CD4-positive, alpha-beta T cell (primary cell): ENCODE measurements at places on chromosomes 7 and 10. TPM values are rescaled to one million over a fixed set of nuclear protein-coding genes. Genes with fewer than 3 reads are reported as not detected.

The CALHM1 gene
- not detected for total RNA-seq

The SDK1 gene
- total RNA-seq, result 1.1 TPM

The HOXA6 gene
- not detected for total RNA-seq

The CAV1 gene
- not detected for total RNA-seq

The GPR37 gene
- not detected for total RNA-seq

The IFIT5 gene
- 25.2 TPM for total RNA-seq

GRCh38 chr7:34709771-34710170 lies 51.8 kb downstream of the NPSR1 start:
- DNase-seq, result no peak

GRCh38 chr10:69934768-69935167 lies 117.9 kb upstream of the MACROH2A2 start:
- no peak for DNase-seq

DNA sequence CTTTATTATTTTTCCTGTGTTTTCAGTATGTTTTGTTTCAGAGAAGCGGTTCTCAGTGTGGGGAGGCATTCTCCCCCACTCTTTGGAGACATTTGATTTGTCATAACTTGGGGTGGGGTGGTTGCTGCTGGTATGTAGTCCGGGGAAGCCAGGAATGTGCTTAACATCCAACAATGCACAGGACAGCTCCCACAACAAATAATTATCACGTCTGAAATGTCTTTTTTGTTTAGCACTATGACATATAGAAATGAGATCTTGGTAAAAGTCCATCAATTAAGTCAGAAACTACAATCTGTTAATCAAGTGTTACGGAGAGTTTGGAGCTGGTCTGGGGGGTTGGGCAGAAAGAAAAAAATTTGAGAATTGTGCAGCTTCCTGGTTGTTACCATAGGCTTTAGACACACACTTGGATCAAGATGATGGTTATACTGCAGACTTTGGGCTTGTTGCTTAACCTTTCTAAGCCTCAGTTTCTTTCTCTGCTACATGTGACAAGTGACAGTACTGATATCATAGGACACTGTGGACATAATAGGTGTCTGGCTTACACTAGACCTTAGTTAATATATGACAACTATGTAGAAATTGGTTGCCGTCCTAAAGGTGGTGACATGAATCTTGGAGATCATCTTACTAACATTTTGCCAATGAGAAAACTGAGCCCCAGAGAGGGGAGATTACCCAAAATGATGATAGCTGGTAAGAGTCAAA lies 113.7 kb downstream of the LRMDA start:
- DNase-seq, result no peak

GRCh38 chr7:1224086-1224716 lies 8.5 kb upstream of the UNCX start:
- DNase-seq, result no peak

GRCh38 chr10:122446668-122447423 lies 7.6 kb upstream of the ARMS2 start:
- no peak for DNase-seq

DNA sequence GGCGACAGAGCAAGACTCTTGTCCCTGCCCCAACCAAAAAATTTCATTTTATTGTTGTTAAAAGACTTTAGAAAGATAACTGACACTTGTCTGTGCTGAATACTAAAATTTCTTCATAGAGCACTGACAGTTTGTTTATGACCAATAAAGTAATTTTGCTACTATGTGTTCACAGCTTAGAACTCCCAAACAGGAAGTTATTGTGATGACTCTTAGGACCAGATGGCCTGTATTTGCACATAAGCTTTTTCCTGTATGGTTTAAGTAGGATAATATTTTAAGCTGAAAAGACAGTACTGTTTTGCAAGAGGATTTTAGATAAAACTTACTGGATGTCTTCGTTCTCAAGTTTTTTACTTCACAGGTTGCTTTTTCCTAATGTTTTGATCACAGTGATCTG lies 80.7 kb downstream of the MMRN2 start:
- DNase-seq, result no peak

GRCh38 chr10:28980264-28980663 lies 302.9 kb downstream of the BAMBI start:
- DNase-seq, result no peak

DNA sequence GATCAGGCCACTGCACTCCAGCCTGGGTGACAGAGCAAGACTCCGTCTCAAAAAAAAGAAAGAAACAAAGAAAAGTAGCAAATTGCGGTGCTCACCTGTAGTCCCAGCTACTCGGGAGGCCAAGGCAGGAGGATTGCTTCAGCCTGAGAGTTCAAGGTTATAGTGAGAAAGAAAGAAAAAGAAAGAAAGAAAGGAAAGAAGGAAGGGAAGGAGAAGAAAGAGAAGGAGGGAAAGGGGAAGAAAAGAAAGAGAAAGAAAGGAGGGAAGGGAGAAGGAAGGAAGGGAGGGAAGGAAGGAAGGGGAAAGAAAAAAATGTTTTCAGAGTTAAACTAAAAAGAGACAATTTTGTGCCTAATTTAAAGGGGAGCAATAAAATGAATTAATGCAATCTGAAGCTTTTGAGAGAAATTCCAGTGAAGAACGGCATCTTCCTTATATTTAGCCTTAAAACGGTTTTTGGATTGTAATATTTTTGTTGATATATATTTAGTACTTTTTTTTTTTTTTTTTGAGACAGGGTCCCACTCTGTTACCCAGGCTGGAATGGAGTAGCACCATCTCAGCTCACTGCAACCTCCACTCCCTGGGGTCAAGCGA lies 47.4 kb upstream of the RSBN1L start:
- no peak for DNase-seq

GRCh38 chr10:46239993-46240683 lies 46.7 kb upstream of the ANTXRL start:
- DNase-seq, result peak; percentile 22

DNA sequence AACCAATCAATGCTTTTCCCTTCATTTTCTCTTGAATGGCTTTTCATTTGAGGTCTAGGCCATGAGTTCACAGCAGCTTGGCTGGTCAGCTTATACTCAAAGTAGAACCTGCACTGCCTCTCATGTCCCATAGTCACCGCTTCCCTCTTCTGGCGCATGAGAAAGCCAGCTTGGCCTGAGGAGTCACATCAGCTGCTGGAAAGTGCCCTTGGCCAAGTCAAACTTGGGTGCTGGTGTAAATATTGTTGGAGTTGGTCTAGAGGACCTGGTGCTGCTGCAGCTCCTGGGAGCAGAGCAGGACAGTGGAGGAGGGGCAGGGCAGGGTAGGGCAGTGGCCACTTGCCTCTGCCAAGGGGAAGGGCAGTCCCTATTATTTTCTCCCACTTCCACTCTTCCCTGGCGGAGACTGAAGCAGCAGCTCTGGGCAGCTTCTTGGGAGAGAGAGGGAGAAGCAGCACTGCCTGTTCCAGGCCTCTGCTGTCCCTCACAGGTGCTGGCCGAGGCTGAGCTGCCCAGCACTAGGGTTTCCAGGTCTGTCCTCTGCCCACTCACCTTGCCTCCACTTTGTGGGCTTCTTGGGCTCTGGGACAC lies 12.8 kb downstream of the UBE2D4 start:
- DNase-seq, result no peak

- no peak for DNase-seq
These were observed 11.7 kb downstream of the MAT1A start for GRCh38 chr10:80277567-80278250.

- DNase-seq, result no peak
These were observed 11.5 kb upstream of the RSU1 start for GRCh38 chr10:16828701-16829175.
